ENCODE measurements at places on chromosomes 13 and 19. TPM values are rescaled to one million over a fixed set of nuclear protein-coding genes. Genes with fewer than 3 reads are reported as not detected.

Gene POLR1G
- 6.8 TPM for total RNA-seq

Gene PSG2
- total RNA-seq, result not detected

Gene SIAH3
- total RNA-seq, result 0.02 TPM

Gene CEACAM4
- total RNA-seq, result not detected

Gene KCNN1
- 0.36 TPM for total RNA-seq

Gene KASH5
- total RNA-seq, result 0.95 TPM

Gene PTH2
- total RNA-seq, result not detected

Gene ELSPBP1
- not detected for total RNA-seq

Gene DPRX
- not detected for total RNA-seq

Gene FLT1
- 25.5 TPM for total RNA-seq

Gene ZNF582
- 0.84 TPM for total RNA-seq

Gene ZNF823
- total RNA-seq, result 7.1 TPM

Gene GPC5
- 0.11 TPM for total RNA-seq

Gene NAPSA
- total RNA-seq, result 90.8 TPM

Gene SELENOV
- total RNA-seq, result not detected

Gene DKKL1
- not detected for total RNA-seq

Gene KLK4
- not detected for total RNA-seq

Gene GSX1
- not detected for total RNA-seq

Gene PRSS57
- not detected for total RNA-seq

Gene IQCN
- total RNA-seq, result 0.45 TPM

Gene ZNF846
- 5.2 TPM for total RNA-seq

All from activated naive CD4-positive, alpha-beta T cell treated with anti-CD3 and anti-CD28 coated beads, Interleukin-2, amount 50 U/mL, for 72 hours (primary cell).